SK-MEL-5 (cell line): ENCODE measurements at places on chromosomes 16 and 17. TPM values are rescaled to one million over a fixed set of nuclear protein-coding genes. Genes with fewer than 3 reads are reported as not detected.

CMTM1 gene
- total RNA-seq, result 0.77 and 1.1 TPM in 2 replicates

GRCh38 chr16:53159781-53160436 is 105.1 kb downstream of the CHD9 start:
- peak; percentile 70 for DNase-seq

DNA sequence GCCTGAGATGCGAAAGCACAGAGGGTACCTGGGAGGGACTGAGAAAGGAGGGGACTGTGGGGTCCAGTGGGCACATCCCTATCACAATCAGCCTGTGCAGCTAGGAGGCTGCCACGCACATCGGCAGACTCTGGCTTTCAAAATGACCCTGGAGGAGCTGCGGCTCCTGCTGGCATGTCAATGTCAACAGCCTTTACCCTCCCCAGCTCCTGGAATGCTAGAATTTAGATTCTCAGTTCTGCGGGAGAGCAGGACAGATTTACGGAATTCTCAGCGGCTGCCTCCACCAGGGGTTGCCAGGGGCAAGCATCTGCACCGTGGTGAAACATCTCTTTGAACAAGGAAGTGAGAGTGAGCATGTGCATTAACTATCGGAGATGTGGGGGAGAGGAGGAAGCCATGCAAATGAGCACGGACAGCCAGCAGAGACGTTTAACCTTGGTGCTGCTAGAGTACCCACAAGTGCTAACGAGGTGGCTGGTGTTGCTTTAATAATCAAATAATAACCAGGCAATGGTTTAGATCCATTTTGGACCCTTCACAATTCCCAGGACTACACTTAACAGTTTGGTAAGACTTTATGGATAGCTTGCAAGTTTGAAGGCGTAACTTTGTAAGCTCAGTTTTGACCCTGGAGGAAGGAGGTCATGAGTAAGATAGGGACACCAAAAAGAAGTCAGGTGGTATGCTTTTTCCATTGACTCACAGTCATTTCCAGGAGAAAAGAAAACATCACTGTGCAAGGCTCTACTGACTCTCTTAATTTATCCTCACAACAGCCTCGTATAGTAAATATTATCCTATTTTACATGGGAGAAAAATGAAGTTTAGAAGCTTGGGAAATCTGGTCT is 54.1 kb downstream of the XYLT1 start:
- no peak for DNase-seq

OTOA gene
- total RNA-seq, result 0.27 TPM in 1 of 2 replicates, not detected in the other

DNA sequence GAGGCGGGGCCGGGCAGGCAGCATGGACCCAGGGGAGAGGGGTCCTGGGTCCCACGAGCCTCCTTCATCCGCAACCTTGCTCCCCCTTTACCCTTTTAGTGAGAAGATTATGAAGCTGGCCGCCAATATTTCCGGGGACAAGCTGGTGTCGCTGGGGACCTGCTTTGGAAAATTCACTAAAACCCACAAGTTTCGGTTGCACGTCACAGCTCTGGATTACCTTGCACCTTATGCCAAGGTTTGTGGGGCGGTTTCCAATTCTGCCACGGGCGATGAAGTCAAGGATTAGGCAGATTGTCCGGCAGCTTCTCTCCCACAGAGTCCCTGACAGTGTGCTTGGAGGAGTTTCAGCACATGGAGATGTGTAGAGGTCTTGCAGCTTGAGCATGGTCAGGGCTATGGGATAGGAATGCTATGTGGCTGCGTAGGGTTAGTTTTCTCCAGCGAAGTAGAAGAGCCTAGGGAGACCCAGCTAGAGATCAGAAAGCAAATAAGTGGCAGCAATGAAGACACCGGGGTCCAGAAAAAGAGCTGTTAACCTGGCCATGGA is 598 bp downstream of the NIP7 start:
- no peak for DNase-seq

- DNase-seq, result no peak
Measured at GRCh38 chr17:62678214-62678919, 50.9 kb downstream of the MRC2 start.

CRHR1 gene
- 0.27 and 0.48 TPM in 2 replicates for total RNA-seq

DNA sequence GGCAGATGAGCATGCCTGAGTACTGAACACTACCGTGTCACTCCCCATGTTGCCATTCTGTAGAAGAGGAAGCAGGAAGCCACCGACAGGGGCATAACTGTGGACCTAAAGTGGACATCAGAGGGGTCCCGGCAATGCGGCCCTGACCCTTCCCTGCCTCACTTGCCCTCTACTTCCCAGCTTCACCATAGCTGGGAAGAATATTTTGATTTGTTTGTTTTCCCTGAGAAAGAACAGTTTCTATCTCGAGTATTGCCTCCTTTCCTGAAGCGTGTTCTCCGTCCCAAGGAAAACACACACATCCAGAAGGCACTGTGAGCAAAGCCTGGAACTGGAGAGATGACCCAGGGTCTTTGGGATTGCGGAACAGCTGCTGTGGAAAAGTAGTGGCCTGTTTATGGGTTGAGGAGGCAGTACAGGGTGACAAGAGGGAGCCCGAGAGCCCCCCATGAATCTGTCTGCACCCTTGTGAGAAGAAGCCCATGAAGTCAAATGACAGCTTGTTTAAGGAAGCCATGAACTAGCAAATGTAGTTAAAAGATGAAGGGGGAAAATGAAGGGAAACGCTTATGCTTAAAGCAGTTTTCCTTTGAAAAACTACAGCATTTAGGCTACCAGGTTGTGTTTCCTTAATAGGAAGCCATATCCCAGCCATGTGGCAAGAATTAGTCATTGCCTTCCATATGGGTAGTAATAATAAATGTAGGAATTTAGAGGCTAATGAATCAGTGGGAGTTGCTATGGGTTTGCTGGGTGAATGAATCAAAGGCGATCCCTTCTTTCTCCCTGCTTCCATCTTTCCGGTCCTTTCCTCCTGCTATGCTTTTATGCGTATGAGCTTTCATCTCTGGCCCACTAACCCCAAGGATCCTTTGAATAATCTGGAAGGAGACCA is 90.0 kb upstream of the TBX2 start:
- DNase-seq, result no peak
